Central memory CD4-positive, alpha-beta T cell (primary cell): ENCODE measurements at places on chromosomes 11 and 22.

- DNase-seq: no peak
Observed at GRCh38 chr11:86477495-86478155, 102.9 kb downstream of the CCDC81 start.

- DNase-seq: no peak
Observed at GRCh38 chr11:119573858-119574257, 150.9 kb upstream of the THY1 start.

GRCh38 chr22:25572708-25573171, 8.3 kb downstream of the GRK3 start:
- no peak for DNase-seq

GRCh38 chr11:57376095-57377090, 4.6 kb downstream of the PRG3 start:
- no peak for DNase-seq

DNA sequence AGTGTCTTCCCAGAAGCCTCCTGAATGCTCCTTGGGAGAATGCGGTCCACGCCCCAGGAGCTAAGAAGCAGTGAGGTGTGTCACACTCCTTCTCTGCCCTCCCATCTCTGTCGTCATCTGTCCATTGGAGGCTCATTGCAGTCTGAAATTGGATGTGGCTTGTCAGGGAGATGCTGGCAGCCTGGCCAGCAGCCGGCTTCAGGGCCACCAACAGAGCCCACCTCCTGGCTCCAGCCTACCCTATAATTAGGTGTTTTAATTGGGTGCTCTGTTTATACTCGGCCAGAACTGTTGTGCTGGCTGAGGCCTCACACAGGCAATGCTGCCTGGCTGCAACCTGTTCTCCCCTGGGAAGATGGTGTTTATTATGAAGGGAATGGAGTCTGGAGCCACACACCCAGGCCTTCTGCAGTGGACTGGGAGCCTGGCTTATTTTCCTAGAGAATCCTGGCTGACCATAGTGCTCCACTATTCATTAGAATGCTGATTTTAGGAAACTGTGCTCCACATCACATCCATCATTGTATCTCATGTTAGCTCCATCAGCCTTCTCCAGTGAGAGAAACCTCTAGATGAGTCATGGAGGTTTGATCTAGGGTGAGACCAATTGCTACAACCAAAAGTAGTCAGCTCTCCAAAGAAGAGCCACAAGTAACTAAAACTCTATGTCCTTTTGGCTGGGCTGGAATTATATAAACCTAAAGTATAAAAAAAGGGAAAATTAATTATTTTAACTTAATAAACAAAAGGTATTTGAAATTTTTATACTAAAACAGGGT, 86.8 kb upstream of the CRTAM start:
- no peak for DNase-seq

- DNase-seq: no peak
Observed at GRCh38 chr11:65968600-65969482, 7.3 kb downstream of the SART1 start.

DNA sequence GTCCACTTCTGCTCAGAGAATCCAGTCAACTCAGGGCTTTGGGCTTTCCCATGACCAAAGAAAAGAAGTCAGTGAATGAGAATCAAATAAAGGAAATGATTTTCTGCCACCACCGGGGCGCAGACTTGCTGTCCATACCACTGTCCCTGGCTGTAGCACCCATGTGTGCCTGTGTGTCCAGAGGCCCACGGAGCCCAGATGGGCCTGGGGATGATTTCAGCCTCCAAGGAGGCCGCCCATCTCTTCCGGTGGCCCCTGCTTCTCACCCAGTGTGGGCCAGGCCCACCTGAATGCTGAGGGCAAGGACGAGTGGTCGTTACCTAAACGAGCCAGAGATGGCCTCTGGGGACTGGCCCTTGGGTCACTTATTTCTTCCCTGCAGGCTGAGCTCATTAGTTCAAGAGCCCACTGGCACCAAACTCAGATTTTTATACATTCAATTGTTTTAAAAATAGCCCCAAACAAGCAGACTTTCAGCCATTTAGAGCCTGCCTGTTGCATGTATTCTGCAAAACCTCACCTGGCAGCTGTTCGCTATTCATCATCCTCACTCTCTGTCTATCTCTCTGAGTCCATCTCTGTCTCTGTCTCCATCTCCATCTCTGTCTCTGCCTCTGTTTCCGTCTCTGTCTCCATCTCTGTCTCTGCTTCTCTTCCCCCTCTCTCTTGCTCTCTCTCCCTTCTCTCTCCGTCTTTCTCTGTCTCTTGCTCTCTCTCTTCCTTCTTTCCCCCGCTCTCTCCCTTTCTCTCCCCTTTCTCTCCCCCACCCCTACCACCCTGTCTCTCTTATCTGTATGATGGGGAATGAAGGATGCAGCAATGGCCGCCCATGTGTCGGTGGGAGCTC, 24.2 kb downstream of the KRTAP5-5 start:
- DNase-seq: no peak

DNA sequence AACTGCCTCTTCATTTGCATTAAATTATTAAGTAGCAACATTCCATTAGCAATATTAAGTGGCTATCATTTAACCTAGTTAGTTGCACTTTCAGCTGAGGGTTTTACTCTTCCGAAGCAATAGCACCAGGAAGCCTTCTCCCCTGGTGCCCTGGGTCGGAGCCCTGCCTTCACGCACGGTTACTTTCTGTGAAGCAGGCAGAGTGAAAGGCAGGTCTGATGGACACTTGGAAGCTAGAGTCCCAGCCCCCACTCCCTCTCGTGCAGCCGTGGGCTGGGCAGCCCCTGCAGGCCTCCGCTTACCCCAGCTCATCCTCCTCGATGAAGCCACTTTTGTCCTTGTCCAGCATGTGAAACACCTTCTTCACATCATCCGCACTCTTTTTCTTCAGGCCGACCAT, 2.0 kb downstream of the PVALB start:
- DNase-seq: no peak

- DNase-seq: no peak
Observed at GRCh38 chr11:17805873-17806272, 71.3 kb downstream of the KCNC1 start.

- DNase-seq: no peak
Observed at GRCh38 chr11:69615545-69616278, 25.2 kb upstream of the CCND1 start.

GRCh38 chr11:96863520-96863919, 473.7 kb downstream of the JRKL start:
- no peak for DNase-seq

DNA sequence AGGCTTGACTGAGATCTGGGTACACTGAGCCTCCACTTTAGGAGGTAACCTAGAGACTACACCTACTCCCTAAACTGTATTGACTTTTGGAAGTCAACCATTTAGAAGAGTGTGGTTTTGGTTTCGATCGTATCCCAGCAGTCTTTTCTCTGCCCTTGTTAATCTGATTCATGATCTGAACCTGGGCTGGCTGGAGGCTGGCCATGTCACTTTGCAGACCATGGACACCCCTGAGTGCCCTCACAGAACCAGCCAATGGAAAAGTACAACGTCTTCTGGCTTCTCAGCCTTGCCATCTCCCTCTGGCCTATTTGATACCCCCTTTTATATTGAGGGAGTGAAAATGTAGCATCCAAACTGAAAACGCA, 10.8 kb downstream of the EHF start:
- DNase-seq: no peak

GRCh38 chr11:33211153-33211552, 46.0 kb upstream of the HIPK3 start:
- no peak for DNase-seq

DNA sequence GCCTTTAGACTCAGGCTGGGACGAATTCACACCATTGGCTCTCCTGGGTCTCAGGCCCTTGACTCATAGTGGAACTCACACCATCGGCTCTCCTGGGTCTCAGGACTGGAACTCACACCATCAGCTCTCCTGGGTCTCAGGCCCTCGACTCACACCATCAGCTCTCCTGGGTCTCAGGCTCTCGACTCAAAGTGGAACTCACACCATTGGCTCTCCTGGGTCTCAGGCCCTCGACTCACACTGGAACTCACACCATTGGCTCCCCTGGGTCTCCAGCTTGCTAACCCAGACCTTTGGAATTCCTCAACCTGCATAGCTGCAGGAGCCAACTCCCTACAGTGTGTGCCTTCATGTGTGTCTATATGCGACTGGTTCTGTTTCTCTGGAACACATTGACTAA, 56.7 kb downstream of the SHISAL1 start:
- no peak for DNase-seq

GRCh38 chr11:78978831-78979230, 404.2 kb upstream of the NARS2 start:
- no peak for DNase-seq

DNA sequence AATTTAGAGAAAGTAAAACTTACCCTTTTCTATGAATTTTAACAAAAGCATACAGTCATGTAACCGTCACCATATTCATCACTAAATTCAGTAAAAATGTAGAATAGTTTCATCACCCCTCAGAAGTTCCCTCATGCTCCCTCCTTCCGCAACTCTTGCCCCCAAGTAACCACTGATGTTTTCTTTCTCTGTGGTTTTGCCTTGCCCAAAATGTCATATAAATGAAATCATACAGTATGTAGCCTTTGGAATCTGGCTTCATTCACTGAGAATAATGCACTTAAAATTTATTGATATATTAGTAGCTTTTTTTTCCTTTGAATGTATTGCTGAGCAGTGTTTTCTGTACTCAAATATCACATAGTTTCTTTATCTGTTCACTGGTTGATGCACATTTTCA, 60.1 kb downstream of the DCUN1D5 start:
- no peak for DNase-seq

GRCh38 chr11:44058275-44058674, 7.8 kb upstream of the ACCS start:
- DNase-seq: no peak

DNA sequence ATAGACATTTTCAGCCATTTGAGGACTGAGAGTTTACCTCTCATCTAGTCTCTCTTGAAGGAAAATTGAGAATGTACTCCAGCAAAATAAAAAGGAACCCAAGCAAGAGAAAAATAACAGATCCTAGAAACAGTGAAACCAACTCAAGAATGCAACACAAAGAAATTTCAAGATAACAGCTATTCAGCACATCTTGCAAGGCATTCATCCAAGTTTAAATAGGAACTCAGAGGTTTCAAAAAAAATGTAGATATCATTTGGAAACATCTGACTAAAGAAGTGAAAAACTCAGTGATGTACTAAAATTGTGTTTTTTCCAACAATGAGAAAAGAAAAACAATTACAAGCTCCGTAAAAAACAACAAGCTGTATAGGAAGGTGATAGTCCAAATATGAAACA, 76.4 kb downstream of the TMEM135 start:
- no peak for DNase-seq

- DNase-seq: no peak
Observed at GRCh38 chr11:92776676-92777075, 192.8 kb upstream of the MTNR1B start.

DNA sequence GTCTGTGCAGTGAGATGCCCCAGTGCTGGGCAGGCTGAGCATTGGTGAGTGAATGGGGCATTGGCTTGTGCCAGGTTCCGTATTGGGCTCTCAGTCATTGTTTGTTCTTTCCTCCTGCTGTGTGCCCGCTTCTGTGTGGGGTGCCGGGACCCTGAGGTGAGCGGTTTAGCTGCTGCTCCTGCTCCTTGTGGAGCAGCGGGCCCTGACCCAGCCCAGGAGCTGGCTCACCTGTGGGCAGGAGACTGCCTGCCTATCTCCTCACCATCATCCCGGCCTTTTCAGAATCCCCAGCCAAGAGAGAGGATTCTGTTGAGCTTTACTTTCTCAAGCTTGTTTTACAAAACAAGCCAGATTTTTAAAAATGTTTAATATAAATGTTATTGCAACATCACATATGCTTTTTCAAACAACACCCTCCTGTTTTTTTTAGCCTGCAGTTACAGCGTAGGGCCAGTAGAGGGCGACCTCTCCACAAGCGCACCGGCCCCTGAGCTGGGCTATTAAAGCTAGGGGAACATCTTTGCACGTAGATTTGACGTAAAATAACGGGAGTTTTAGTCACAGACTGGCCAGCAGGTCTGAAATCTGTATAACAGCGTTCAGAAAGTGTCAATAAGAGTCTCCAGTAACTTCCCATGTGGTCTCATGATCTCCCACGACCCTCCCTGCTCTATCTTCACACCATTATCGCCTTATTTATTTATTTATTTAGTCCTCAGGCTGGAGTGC, 25.1 kb upstream of the RELT start:
- DNase-seq: peak; percentile 67

GRCh38 chr11:130403271-130403804, 25.1 kb downstream of the ADAMTS8 start:
- DNase-seq: no peak

GRCh38 chr22:24893341-24894070, 53.0 kb downstream of the LHFPL7 start:
- DNase-seq: no peak

GRCh38 chr11:44862558-44863101, 88.1 kb downstream of the TP53I11 start:
- DNase-seq: no peak

GRCh38 chr11:65826984-65827735, 6.6 kb upstream of the SNX32 start:
- DNase-seq: no peak

GRCh38 chr22:46688949-46689348, 49.1 kb downstream of the CERK start:
- no peak for DNase-seq

- DNase-seq: no peak
Observed at GRCh38 chr11:43130616-43131015, 181.2 kb upstream of the API5 start.

DNA sequence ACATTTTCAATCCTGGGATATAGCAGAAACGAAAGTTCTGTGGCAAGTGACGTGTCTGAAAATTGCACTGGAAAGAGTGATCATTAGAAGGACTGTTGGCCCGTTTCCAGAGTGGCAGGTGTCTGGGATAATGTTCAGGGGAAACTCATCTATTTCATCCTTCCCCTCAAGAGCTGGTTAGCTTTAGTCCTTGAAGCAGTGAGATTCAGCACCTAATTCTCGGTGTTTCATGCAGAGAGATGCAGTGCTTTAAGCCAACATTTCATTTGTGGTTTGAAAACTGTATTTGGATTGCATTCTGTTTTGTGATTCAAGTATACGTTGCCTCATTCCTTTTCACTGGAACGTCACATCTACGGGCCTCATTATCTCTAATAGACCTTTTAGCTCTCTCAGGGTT, 205.0 kb upstream of the RAG2 start:
- DNase-seq: no peak

GRCh38 chr11:132941761-132942160, 590.5 kb downstream of the OPCML start:
- no peak for DNase-seq

GRCh38 chr11:95652002-95652472, 137.5 kb downstream of the FAM76B start:
- DNase-seq: no peak

DNA sequence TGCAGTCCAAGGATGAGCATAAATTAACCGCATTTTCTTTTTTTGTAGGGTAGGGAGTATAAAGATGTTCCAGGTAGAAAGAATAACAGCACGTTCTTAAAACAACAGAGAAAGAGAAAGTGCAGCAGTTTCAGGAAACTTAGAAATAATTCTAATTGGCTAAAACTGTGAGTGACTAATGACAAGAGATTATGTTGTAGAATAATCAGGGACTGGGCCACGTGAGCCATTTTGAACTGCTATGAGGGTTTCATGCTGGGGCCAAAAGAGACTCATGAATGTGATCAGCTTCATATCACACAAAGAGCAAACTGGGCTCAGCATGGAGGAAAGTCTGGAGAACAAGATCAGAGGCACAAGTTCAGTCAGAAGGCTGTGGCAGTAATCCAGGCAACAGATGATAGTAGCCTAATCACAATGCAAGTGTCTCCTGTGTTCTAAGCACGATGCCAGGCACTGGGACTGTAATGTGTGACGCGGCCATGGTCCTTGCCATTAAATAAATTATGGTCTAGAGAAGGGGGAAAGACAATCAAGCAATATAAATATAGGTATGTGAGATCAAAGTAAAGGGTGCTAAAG, 17.9 kb downstream of the CWF19L2 start:
- no peak for DNase-seq
